ENCODE measurements at places on chromosomes 12 and 14.

GRCh38 chr12:130765186-130765659, 49.1 kb upstream of the RIMBP2 start:
- DNase-seq: no peak

DNA sequence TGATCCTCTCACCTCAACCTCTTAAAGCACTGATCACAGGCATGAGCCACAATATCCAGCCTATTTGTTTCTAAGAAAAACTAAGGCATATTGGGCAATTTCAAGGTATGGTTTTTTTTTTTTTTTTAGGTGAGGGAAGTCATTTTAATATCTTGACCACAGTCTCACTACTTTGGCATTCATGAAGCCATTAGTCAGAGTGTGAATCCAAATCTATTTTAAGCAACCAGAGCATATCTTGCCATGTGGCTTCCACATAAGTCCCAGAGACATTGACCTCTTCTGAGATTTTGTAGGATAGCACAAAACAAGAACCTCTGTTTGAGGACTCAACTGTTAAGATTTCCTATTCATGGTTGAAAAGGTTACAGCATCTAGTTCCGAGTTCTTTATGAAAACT, 130.3 kb upstream of the RBM19 start:
- DNase-seq: no peak

GRCh38 chr12:124636138-124636978, 68.9 kb upstream of the NCOR2 start:
- DNase-seq: no peak

DNA sequence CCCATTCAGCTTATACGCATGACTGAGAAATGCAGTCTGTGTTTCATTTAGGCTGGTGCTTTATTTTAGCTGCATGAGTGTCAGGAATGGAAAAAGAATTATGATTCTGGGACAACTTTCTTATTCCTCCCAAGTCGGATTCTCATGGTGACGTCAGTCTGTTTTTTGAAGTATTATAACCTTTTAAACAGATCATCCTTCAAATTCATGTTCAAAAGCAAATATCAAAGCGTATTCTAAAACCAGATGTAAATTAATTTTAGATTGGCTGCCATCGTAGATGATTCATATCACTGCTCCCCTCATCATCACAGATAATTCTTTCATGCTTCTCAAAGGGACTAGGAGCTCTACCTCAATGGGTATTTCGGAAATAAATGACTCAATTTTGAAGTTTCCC, 15.0 kb downstream of the FNTB start:
- DNase-seq: no peak
